ENCODE measurements at places on chromosomes 12 and 14.

GRCh38 chr14:94304243-94304642, 11.2 kb upstream of the SERPINA10 start:
- DNase-seq = no peak

GRCh38 chr14:54746019-54746418, 156.6 kb downstream of the GCH1 start:
- DNase-seq = no peak

- DNase-seq = peak; percentile 14
Observed at GRCh38 chr14:78725086-78725485, 554.9 kb downstream of the NRXN3 start.

GRCh38 chr14:33814010-33814409, 136.9 kb downstream of the EGLN3 start:
- no peak for DNase-seq

- peak; percentile 12 for DNase-seq
Observed at GRCh38 chr14:78227248-78228077, 57.3 kb downstream of the NRXN3 start.

DNA sequence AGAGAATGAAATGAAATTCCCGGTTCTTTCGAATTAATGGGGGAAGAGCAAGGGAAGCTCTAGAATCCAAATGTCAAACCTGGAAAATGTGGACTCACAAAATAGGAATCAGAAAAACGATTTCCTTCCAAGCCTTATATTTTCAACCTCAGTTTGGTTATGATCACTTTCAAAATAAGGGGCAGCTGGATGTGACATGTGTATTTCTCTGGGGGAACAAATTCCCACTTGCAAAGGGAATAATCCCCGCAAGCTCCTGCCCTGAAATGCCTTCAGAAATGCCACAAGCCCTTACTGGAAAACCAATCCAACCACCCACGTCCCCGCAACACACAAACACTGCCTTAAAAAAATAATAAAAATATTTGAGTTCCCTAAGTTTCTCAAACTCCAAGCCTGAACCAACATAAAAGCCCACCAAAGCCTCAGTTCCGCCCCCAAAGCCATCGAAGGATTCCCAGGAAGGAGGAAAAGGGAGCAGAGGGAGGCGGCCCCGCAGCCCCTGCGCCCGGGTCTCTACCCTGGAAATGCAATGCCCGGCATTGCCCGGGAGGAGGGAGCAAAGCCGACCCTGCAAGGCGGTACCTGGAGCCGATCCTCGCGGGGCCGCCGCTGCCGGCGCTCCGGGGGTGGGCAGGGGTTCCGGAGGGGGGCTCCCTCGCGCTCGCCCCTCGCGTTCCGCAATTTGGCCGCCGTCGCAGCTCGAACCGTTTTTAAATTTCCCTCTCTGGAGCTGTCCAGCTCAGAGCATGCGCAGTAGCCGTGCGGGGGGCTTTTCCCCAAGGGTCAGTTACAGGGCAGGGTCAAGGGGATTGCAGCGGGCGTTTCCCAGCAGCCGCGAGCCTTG, at the start of gene FOXN4:
Gene FOXN4 (minus strand): TSS at position 751 of the 847 bp plus-strand sequence. CDS start 963 bp downstream, outside the sequence.
- peak; percentile 31 for DNase-seq

DNA sequence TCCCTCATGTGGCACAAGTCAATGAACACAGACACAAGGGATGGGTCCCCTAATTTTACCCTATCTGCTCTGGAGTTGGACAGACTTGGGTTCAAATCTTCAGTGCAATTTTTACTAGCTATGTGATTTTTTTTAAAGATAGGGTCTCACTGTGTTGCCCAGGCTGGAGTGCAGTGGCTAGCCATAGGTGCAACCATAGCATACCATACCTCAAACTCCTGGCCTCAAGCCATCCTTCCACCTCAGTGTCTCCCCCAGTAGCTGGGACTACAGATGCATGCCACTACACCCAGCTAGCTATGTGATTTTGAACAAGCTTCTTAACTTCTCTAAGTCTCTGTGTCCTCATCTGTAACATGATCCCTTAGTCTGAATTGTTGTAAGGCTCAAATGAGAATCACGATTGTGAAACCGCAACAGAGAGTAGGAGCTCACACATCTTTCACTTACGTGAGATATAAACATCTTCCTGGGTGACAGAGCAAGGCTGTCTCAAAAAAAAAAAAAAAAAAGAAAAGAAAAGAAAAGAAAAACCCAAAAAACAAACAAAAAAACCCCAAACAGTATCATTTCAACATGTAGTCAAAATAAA, 4.7 kb downstream of the CALCOCO1 start:
- DNase-seq = no peak

DNA sequence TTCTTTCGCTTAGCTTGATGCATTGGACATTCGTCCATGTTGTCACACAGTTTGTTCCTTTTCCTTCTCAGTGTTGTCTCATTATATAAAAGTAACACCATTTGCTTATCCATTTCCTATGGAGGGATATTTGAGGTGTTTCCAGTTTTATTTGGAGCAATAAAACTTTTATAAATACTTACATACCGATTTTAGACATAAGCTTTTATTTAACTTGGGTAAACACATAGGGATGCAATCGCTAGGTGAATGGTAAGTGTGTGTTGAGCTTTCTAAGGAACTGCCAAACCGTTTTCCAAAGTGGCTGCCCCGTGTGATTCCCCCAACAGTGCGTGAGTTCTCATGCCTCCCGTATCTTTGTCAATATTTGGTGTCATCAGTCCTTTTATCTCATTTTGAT, 95.2 kb upstream of the DYNC1H1 start:
- no peak for DNase-seq

- DNase-seq = no peak
Observed at GRCh38 chr14:74893614-74894091, 11.9 kb downstream of the DLST start.

DNA sequence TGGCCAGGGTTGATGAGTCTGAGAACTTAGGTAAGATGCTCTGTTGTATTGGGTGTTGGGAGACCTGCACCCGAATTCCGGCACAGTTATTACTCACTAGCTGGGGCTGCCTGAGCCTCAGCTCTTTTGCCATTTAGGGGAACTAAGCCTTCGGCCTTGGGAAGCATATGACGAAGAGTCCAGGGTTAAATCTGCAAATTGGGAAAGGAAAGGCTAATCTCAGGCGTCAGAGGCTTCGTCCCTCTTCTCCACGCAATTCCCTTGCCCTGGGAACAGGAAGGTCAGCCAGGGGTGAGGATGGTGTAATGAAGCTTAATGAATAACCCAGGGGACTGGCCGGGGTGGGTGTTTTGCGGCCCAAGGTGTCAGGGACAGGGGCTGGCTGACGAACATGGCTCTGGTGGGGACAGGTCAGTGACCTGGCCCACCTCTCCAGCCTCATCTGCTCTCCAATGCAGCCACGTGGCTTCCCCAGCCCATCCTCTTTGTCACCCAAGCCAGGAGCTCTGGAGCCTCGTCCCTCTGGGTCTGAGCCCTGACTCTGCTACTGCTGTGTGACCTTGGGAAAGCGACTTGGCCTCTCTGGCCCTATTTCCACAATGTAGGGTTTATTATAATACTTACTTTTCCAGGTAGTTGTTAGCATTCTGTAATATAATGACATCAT, 3.8 kb upstream of the SDSL start:
- no peak for DNase-seq

- no peak for DNase-seq
Observed at GRCh38 chr14:24883576-24883975, 166.4 kb downstream of the STXBP6 start.

DNA sequence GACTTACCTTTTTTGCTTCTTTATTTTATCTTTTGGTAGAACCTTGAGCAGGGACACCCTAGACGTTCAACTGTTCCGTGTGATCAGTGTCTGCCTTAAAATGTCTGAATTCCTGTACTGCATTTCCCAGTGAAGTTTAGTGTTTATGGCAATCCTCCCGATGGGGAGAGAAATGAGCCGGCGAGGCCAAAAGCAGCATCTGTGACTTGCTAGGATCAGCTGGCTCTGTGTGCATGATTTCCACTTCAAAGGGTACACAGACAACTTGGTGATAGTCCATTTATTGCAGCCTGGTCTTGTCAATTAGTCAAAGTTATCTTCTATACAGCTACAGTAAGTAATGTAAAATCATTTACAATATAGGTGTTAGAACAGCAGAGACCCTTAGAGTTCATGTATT, 768.5 kb downstream of the DIO2 start:
- no peak for DNase-seq

- DNase-seq = no peak
Observed at GRCh38 chr12:55280991-55281390, 15.4 kb downstream of the OR6C6 start.

- no peak for DNase-seq
Observed at GRCh38 chr14:94569381-94570001, 8.2 kb downstream of the SERPINA4 start.

DNA sequence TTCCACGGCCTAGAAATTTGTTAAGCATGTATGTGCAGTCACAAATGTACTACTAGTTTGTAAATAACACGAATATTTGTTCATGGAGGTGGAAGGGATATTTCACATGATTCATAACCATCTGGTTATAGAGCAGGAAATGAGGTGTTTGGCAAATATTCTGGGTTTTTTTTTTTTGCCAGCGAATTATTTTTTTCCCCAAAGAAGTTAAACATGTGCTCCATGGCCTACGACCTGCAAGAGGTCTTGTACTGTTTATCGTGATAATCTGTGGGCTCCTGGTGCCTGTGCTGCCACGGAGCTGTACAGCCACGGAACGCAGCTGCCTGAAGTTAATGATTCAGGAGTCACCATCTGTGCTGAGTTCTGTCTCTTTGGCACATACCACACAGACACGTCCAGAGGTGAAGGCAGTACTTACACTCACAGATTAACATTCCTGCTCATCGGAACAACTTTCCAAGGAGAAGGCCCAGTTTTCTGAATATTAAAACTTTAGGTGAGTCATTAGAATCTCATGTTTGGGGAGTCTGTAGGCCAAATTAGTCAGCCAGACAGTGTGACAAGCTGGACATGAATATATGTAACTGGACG, 156.3 kb downstream of the TMX1 start:
- DNase-seq = no peak

- no peak for DNase-seq
Observed at GRCh38 chr12:59859171-59859510, 263.3 kb downstream of the SLC16A7 start.

- no peak for DNase-seq
Observed at GRCh38 chr12:68821357-68822188, 13.6 kb downstream of the MDM2 start.

GRCh38 chr12:46473634-46474329, 101.2 kb upstream of the SLC38A2 start:
- DNase-seq = peak; percentile 40

GRCh38 chr14:21199611-21200560, 44.0 kb upstream of the OR5AU1 start:
- DNase-seq = no peak

GRCh38 chr12:52946797-52947547, 1.9 kb upstream of the KRT18 start:
- DNase-seq = peak; percentile 73

GRCh38 chr12:7951671-7952070, 15.7 kb upstream of the SLC2A3 start:
- DNase-seq = no peak

- DNase-seq = no peak
Observed at GRCh38 chr12:132881818-132882217, 5.6 kb downstream of the CHFR start.

DNA sequence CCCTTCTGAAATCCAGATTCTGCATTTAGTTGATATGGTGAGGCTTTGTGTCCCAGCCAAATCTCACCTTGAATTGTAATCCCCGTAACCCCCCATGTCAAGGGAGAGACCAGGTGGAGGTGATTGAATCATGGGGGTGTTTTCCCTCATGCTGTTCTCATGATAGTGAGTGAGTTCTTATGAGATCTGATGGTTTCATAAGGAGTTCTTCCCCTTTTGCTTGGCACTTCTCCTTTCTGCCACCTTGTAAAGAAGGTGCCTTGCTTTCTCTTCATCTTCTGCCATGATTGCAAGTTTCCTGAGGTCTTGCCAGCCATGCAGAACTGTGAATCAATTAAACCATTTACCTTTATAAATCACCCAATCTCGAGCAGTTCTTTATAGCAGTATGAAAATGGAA, 23.1 kb upstream of the C12orf42 start:
- DNase-seq = no peak

GRCh38 chr12:1932264-1932777, 13.9 kb upstream of the CACNA2D4 start:
- no peak for DNase-seq

DNA sequence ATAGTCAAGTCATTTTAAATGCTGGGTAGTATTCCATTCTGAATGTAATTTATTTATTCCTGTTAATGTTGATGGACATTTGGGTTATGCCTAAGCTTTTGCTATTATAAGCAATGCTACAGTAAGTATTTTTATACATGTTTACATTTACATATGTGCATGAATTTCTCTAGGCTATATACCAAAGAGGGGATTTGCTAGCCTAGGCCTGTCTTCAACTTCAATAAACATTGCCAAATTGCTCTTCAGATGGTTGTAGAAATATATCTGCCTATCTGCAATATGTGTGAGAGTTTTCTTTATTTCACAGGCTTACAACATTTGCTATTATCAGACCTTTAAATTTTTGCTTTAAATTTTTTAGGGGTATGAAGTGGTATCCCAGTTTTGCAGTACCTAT, 87.0 kb downstream of the MIPOL1 start:
- DNase-seq = no peak

- DNase-seq = no peak
Observed at GRCh38 chr14:29643433-29644211, 284.0 kb downstream of the PRKD1 start.

DNA sequence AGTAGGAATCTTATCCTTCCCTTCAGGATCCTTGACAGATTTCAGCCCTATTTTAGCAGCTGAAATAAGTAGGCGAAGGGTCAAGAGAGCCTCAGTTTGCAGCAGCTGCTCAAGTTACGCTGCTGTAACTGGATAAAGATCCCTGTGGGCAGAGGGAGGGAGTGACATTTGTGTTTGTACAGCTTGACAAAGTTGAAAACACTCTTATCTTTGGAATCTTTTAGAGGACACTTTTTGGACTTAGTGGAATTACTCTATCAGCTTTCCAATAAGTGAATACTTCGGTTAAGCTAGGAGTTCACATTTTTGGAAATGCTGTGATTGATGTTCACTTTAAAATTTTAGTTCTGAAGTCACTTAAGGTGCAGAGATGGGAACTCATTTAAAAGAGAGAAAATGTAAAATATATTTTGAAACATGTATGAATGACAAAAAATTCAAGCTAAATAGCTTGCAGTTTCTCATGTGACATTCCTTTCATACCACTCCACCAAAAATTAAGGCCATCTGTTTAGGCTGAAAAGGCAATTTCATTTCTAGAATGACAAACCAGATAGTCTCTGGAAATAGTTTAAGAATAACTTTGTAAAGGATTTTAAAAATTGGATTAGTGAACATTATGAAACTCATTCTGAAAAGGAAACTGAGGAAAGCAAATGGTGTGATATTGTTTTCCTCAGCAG, 55.2 kb downstream of the SLC38A4 start:
- no peak for DNase-seq

DNA sequence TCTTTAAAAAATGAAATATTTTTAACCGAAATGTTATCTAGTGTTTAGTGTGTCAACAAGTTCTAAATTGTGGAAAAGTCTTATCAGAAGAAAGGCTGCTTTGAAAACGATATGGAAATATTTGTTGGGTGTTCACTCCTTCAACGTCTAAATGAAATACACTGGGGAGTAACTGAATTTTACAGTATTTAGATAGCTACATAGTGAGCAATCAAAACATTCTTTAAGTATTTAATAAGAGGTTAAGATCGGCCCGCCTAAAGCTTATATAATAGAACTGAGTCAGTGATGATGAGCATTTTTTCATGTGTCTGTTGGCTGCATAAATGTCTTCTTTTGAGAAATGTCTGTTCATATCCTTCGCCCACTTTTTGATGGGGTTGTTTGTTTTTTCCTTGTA, 228.3 kb downstream of the RAD51B start:
- no peak for DNase-seq

GRCh38 chr14:104363891-104364760, 215.4 kb upstream of the C14orf180 start:
- no peak for DNase-seq

GRCh38 chr14:96267336-96267735, 11.3 kb downstream of the BDKRB1 start:
- DNase-seq = no peak

Measured in ELF-1 (cell line).